ENCODE measurements at places on chromosomes 2 and 18. TPM values are rescaled to one million over a fixed set of nuclear protein-coding genes. Genes with fewer than 3 reads are reported as not detected.

Gene DIS3L2
- total RNA-seq = 37.8 TPM

DNA sequence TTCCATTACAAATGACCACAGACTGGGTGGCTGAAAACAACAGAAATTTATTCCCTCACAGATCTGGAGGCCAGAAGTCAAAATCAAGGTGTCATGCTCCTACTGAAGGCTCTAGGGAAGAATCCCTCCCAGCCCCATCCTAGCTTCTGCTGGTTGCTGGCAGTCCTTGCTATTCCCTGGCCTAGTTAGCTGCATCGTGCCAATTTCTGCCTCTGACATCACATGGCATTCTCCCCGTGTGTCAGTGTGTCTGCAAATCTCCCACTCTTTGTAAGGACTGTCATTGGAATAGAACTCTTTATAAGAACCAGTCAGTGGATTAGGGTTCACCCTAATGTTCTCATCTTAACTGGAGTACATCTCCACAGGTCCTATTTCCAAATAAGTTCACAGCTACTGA is 30.5 kb upstream of the NCKAP5 start:
- no peaks in the 10 kb centered on the region for H3K4me1 ChIP-seq
- H3K27ac ChIP-seq = no peak overlapping the region
- no peak overlapping the region for H3K4me3 ChIP-seq
- H3K36me3 ChIP-seq = no peaks in the 10 kb centered on the region
- peaks cover 17% of the 10 kb centered on the region for H3K27me3 ChIP-seq

DNA sequence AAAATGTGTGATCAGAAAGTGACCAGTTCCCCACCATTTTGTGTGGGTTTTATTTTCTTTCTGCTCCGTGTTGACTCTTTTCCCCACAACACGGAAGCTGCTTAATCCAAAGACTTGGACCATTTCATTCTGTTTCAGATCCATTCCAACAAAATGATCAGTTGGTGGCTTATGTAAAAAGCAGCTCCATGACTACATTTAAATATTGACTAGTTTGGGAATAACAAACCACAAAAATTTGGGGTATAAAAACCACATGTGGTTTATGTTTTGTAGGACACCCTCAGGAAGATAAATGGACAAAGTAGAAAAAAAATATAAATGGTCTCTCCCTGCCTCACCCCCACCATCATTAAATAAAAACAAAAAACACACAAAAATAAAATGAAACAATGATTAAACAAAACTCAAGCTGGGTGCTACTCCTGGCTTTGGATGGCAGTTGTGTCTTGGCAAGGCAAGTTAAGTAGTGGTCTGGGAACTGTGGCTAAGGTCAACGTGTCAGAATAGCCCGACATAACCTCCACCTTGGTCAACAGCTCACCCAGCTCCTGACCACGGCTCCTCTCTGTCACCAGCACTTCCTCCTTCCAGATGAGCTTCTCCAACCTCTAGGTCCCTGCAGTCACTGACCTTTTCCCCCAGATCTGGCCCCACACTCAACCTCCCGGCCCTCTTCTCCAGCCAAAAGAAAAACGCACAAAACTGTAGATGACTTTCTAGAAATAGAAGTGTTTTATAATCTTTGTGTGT is 12.8 kb upstream of the WIPF1 start:
- no peak overlapping the region for H3K27ac ChIP-seq
- no peaks in the 10 kb centered on the region for H3K36me3 ChIP-seq
- no peak overlapping the region for H3K4me3 ChIP-seq
- no peak for DNase-seq
- H3K27me3 ChIP-seq = no peaks in the 10 kb centered on the region
- H3K4me1 ChIP-seq = peaks cover 8% of the 10 kb centered on the region

DNA sequence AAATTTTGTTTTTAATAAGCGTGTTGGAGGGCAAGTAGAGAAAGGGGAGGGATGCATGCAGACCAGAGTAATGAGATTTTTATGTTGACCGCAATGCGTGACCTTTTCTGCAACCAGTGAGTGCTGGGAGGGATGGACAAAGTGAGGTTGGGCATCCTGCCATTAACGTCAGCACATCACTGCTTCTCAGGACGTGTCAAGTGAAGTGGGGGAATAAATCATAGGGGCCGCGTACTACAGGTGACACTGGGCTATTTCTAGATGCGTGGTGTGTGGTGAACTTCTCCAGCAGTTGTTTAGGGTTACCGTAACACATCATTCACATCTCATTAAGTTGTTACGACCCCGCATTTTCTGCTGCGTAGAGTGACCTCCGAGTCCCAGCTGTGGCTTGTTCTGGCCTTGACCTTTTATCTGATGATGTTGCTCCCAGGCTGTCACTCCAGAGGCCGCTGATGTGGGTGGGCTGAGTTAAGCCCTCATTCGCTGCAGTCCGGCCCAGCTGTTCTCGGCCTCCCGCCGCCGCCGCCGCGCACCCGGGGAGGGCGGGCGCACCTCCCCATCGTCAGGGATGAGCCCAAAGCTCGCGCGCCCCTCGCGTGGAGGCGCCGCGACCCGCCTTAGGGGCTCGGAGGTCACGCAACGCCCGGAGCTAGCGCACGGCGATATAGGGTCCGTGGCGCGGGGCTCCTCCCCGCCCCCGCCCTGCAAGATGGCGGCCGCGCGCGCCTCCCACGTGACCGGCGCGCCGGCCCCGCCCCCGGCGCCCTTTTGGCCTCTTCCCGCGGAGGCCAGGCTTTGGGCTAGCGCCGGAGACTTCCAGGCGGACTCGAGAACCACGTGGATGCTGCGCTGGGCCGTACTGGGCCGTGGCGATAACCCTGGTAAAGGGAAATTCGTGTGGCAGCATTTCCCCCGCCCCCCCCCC is 3.5 kb downstream of the ZCCHC2 start:
- H3K4me3 ChIP-seq = peak overlapping the region; percentile 96
- H3K27ac ChIP-seq = peak overlapping the region; percentile 93

Data from type B pancreatic cell (in vitro differentiated cells).